ENCODE measurements at places on chromosomes 1 and 21.
A peak's percentile ranks its signal among the peaks of the same experiment; 100 is the strongest.

GRCh38 chr1:202834771-202835547 lies 24.2 kb downstream of the PCAT6 start:
- DNase-seq = no peak

GRCh38 chr1:114177282-114177681 lies 23.6 kb upstream of the SYT6 start:
- no peak for DNase-seq

DNA sequence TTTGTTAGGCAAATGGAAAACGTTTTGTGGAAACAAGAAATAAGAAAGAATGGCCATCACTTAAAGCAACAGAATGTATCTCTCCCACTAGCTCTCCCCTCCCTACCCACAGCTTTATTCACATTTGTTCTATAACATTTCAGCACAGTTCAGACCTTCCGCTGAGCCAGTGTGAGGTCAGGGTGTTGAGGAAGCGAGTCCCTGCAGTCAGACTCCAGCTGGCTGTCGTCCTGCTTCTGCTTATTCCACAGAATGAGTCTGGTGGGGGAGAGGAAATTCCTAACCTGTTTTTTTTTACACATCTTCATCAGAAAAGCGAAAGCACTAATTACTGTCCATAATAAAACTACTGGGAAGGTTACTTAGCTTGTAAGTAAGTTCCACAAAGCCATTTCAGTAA lies 39.0 kb downstream of the MRPL39 start:
- peak; percentile 66 for DNase-seq

DNA sequence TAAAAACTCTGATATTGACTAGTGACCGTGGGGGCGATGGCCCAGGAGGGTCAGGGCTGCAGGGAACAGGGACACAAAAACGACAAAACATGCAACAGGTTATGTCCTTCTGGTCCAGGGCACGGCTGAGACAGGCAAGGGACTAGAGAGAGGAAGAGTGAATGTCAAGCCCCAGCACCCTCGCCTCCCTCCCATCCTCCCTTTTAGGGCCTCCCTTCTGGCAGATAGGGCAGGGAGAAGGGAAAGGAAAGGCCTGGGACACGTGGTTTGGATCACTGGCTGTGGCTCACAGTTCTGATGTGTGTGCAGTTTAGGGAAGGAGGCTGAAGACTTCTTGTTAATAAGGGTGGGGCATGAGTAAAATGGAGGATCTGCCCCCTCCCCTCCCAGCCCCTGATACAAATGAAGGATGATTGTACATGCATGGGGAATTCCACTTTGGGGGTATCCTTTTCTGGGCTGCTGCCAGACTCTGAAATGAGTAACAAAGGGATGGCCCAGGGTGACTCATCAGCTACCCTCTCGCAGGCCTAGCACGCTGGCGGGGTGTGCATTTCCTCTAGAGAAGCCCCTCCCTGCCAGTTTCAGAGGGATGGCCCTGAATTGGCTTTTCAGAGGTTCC lies 14.2 kb downstream of the CAPN2 start:
- DNase-seq = peak; percentile 98

GRCh38 chr1:168179438-168180147 lies 831 bp downstream of the TIPRL start:
- DNase-seq = peak; percentile 32

GRCh38 chr1:65075123-65075976 lies 72.7 kb upstream of the AK4 start:
- DNase-seq = peak; percentile 52

DNA sequence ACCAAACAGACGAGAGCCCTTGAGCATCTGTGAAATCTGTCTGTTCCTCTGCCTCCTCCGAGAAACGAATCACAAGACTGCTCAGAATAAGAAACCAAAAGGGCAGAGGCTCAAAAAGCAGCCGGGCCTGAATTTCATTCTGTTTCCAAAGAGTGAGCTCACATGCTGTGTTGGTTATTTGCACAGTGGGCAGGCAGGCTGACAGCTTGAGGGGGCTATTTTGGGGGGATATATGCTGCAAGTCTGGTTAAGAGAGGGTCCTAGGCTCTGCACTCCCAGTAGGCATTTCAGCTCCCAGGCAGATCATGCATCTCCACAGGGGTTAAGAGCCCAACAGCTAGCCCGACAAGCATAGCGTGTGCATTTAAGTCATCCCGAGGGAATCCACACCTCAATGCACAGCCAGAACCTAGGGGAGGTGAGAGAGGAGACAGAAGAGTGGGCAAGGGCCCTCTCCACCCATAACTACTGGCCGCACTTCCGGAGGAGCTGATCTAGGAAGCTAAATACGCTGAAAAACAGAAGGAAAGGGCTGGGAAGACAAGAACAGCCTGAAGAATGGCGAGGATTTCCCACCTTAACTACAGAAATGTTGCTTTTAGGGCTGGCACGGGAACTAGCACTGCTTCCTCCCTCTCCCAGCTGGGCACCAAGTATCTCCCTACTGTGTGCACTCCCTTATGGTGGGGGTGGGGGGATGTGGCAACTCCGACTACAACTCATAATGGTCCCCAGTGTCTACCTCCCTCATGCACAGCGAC lies 3.7 kb downstream of the PGBD5 start:
- DNase-seq = no peak

DNA sequence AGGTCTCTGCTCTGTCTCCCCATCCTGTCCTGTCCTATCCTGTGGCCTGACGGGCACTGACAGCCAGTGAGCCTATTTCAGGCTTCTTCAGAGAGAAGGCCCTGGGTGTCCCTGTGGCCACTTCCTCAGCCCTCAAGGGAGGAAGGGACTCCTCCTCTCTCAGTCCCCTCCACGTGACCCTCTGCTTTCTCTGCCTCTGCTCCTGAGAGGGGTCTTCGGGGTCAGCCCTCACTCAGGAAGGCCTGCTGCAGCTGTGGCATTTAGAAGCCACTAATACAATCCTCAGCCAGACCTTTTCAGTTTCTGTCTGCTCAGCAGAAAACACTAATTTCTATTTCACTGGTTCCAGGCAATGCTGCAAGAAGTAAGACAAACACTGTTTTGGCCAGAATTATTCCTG lies 43.6 kb upstream of the ETV3 start:
- DNase-seq = no peak

DNA sequence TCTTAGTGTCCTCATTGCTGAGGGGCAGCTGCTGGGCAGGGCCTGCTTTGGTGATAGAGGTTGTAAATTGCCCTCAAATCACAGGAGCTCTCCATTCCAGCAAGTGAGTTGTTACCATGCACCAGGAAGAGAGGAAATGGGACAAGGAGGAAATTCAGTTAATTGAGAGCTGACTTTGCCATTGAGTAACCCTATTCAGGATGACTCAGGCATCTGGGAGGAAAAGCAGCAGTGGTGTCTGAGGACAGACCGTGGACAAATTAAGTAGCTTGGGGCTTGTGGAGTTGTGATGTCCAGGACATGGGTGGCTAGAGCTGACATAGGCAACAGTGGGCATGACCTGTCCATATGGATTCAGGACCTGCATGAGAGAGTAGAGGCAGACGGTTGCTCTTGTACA lies 5.9 kb downstream of the ARHGEF10L start:
- peak; percentile 63 for DNase-seq

DNA sequence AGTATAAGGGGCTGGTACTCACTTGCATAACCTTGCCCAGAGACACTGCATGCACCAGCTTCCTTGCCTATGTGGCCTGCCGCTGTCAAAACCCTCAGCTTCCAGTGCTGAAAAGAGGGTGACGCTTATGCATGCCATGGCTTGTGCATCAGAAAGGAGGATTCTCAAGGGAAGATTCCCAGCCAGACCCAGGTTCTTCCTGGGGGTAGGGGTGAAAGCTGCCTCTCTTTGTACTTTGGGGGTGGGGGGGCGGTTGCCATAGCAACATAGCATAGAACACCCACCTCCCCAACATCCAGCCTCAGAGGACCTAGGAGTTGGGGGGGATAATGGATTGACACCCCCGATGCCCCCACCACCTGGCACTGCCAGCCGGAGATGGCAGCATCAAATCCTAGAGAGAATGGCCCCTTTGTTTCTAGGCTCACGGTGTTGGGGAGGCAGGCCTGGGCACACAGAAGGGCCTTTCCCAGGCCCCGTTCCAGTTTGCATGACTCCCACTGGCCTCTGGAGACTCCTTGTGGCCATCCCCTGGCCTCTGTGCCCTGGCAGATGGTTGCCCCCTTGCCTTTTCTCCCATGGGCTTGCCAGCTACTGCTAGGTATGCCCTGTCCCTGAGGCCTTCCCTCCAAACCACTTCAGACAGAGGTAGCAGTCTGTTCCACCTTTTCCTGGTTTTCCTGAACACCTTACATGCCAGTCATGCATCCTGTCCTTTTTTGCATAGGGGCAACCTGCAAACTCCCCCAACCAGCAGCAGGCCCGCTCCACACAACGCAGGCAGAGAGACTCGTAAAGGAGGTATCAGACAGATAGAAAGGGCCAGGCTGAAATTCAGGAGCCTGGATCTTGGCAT lies 44.6 kb downstream of the RHBG start:
- DNase-seq = no peak

GRCh38 chr1:226790545-226791181 lies 51.6 kb upstream of the ITPKB start:
- no peak for DNase-seq

DNA sequence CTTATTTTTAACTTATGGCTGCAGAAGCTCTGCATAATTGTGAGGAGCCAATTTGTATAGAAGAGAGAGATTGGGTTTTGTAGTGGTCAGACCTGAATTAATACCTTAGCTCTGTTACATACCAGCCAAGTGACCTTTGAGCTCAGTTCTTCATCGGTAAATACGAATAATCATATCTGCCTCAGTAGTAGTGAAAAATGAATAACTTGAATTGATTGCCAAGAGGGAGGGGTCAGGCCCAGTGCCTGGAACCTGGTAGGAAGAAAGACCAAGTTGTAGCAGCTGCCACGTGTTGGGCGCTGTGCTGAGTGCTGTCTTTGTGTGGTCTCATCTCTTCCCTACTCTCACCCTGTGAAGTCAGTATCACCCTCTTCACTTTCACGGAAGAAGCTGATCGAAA lies 247.5 kb downstream of the PBX1 start:
- no peak for DNase-seq

DNA sequence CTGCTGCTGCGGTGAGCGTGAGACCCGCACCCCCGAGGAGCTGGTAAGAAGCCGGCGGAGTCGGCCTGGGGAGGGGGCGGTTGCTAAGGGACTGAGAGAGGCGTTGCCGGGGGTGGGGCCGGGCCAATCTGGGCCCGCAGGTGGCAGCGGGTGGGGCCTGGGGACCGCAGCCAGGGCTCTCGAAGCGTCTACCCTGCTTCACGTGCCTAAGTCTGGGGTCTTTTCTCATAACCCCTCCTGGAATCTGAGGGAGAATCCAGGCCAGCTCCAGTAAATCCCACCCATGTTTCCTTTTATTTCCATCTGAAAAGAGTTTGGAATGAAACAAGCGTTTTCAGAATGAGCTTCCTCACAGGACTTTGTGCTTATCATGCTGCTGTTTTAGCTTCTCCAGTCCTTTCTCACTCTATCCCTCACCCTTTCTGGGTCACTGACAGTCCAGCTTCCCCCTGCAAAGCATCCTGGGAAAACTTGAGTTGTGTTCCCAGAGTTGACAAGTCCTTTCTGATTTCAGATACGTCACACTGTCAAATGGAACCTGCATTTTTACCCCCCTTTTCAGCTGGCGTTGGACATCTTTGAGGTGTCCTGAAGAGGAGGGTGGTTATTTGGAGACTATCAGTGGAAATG lies 431 bp downstream of the CLCN6 start:
- DNase-seq = no peak

GRCh38 chr1:47241114-47242113 lies 9.4 kb upstream of the TAL1 start:
- DNase-seq = no peak

- DNase-seq = peak; percentile 9
Measured at GRCh38 chr1:220527279-220527907, 543 bp upstream of the MARK1 start.

DNA sequence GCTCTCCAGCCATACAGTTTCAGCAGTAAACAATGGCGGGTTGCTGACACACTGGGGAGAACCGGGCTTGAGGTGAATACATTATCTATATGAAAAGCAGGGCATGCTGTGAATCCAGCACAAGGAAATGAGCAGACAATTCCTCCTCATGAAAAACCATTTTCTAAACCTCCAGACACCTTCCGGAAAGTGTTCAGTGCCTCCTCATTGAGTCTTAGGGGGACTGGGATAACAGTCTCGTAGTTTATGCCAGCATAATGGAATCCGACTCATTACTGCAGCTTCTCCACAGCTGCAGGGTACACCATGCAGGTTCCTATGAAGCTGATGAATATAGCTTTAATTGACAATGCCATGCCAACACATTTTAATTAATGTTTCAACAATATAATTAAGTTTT lies 284.1 kb downstream of the BACH1 start:
- DNase-seq = no peak

GRCh38 chr1:184664042-184664660 lies 90.5 kb downstream of the EDEM3 start:
- peak; percentile 63 for DNase-seq

- no peak for DNase-seq
Measured at GRCh38 chr1:25619101-25619890, 2.7 kb downstream of the MAN1C1 start.

- peak; percentile 58 for DNase-seq
Measured at GRCh38 chr1:115980998-115981993, 5.0 kb downstream of the SLC22A15 start.

DNA sequence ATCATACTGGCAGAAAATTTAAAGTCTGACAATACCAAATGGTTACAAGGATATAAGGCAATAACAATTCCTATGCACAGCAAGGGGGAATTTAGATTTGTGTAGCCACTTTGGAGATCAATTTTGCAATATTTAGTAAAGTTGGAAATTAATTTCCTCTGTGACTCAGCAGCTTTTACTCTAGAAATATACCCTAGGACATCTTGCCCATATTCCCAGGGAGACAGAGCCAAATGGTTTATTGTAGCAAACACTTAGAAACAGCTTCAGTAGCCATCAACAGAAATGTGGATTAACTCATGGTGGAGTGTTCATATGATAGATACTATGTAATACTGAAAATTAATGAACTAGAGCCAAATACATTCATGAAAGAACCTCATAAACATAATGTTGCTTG lies 104.6 kb downstream of the BACH1 start:
- no peak for DNase-seq

GRCh38 chr21:43340491-43341377 lies 86.2 kb downstream of the SIK1 start:
- DNase-seq = peak; percentile 91

DNA sequence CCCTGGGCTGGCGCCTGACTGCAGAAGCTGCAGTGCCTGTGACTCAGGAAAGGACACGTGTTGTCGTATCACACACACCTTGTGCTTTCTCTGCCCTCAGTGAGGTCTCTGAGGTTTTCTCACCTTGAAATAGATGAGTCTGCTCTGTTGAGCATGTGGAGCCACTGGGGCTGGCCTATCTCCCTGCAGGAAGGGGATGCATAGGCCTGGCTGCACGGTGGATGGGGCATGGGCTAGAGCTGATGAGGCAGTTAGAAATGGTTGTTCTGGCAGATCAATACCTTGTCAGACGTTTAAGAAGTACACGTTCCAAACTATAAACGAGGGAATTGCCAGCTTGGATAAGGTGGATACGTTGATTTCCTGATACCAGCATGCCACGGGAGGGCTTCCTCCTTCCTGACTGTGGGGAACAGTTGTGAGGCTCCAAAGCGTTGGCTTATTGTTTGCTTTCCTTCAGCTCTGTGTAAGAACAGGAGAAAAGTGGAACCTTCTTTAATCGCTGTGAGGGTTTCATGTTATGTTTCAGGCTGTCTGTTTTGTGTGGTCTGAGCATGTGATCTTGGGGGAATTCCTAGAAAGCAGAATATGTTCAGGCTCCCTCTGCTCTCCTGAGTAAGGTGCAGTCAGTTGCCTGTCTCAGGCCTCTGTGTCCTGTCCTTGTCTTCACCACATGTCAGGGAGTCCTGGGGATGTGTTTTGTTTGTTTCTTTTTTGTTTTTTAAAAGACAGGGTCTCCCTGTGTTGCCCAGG lies 44.8 kb downstream of the PCNT start:
- DNase-seq = no peak
